ENCODE measurements at places on chromosomes 2 and 18.

- DNase-seq: no peak
These were observed 326.2 kb upstream of the MEX3C start for GRCh38 chr18:51523671-51524070.

GRCh38 chr18:37872562-37872961, 307.0 kb upstream of the CELF4 start:
- DNase-seq: no peak

DNA sequence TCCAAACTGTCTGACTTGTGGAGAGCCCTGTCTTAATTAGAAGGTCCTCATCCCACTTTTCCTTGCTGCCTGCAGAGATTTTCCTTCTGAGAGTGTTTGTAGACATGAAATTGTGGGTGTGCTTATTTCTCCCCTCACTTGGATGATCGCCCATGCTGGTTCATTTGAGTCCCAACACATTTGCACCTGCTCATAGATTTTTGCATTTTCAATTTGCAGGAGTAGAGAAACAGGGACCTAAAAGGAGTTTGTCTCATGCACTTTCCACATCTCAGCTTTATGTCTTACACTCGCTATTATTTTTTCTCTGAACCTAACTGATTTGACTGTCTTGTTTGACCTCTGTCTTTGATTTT, 33.2 kb upstream of the FHL2 start:
- no peak for DNase-seq

DNA sequence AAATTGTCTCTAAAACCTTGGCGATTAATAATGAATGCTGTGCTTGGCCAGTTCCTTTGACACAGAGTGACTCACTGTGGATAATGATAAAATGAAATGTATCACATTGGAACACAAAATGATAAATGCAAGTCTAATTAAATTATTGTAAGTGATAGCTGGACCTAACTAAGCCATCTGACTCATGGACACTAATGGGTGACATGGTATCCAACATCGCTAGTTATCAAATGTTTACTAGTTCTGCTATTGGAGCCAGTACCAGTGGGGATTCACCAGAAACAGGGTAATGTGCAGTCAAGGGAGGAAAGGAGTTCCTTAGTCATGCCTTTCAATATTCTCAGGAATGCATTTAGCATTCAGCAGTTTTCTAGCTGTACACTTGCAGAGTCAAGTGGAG, 736.3 kb upstream of the ACVR2A start:
- no peak for DNase-seq

DNA sequence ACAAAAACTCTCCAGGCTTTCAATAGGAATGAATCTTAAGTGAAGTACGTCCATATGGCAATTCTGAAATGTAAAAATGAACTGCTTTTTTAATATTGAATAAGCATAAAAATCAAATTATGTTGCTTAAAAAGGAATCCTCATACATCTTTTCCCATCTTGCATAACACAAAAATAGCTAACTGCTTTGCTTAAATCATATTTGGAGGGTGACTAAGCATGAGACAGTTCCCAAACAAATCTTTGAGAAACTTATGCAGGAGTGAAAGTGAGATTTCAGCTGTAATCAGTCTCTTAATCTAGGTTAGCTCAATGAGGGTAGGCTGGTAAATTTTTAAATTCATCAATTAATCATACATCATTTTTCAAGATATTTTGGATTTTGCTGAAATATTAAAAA, 111.5 kb downstream of the MBD5 start:
- no peak for DNase-seq
